ENCODE measurements at places on chromosomes 1 and 21.
A peak's percentile ranks its signal among the peaks of the same experiment; 100 is the strongest.

- no peak for DNase-seq
Observed at GRCh38 chr1:25879675-25880074, 4.2 kb upstream of the PAQR7 start.

DNA sequence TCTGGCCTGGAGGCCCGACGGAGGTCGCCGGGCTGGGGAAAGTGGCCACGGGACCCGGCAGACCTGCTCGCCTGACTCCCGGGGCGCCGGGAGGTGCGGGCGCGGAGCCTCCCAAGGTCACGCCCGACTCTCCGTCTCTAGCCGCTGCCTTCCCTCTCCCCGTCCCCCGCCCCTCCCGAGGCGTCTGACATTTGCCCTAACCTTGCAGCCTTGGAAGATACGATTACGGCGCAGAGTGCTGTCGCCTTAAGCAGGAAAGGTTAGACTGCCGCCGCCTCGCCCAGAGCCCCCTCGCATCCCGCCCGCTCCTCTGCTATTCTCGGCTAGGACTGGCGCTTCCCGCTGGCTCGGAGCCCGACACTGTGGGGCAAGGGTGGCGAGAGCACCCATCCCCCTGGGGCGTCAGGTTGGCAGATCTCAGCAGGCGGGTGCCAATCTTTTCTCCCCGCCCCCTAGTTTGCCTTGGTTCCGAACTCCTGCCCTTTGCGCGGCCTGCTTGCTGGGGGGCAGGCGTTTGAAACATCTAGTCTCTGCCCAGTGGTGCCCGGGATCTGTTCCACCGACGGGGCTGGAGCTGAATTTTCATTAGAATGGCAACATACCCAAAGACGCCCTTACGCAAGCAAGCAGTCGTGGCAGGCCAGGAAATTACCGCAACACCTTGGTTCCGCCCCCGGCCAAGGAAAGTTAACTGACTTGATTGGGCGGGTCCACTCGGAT, 835 bp downstream of the PGM1 start:
- peak; percentile 54 for DNase-seq

GRCh38 chr1:19202396-19202795, 7.7 kb downstream of the UBR4 start:
- no peak for DNase-seq

GRCh38 chr1:77118712-77119111, 100.5 kb downstream of the PIGK start:
- no peak for DNase-seq

DNA sequence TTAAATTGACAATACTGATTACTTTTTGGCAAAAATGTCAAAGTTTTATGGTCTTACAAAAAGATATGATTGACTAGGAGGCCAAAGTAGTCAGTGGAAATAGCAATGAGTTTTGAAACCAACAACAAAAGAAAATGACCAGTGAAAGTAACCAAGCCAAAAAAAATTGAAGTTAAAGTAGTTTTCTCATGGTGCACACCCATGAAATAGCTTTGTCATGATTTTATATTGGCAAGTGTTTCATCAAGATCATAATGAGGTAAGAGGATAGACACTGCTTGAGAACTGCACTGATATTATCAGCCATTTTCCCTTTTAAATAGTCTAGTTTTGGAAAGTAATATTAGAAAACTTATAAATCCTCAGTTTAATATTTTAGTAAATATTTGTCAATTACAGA, 206.2 kb upstream of the ADAMTS5 start:
- no peak for DNase-seq

DNA sequence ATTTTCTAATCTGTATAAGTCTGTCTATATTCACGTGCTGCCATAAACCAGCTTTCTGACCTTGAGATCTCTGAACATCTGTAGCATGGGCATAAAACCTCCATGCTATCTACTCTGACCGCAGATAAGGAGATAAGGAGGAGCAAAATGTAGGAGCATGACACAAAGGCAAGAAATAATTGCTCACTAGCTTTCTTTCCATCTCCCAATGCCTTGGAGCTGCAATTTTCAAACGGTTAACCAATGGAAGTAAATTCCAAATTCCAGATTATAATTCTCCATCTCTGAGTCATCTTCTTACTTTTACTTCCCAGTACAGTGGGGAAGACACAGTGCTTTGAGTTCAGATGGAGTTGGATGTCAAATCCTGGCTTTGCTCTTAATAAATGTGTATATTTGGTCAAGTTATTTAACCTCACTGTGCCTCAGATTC, 41.6 kb downstream of the CD58 start:
- no peak for DNase-seq

- no peak for DNase-seq
Observed at GRCh38 chr1:211035821-211036380, 98.0 kb downstream of the KCNH1 start.

GRCh38 chr1:41790351-41790750, 128.4 kb downstream of the HIVEP3 start:
- DNase-seq = no peak

DNA sequence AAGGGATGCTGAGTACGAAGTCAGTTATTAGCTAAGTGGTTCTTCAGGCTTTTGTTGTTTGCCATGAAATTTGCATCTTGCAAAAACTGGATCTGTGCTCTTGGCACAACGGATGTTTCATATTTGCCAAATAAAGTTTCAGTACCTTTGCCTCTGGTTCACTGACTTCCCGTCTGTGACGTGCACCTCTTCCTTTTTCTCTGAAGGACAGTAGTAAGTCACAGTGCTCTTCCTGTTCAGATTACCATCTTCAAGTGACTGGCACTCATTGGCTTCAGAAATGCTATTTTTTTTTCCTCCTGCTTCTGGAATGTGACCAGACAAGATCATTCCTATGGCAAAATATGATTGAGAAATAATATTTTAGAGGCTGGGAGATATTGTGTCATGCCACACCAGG, 75.9 kb upstream of the GREM2 start:
- DNase-seq = no peak

DNA sequence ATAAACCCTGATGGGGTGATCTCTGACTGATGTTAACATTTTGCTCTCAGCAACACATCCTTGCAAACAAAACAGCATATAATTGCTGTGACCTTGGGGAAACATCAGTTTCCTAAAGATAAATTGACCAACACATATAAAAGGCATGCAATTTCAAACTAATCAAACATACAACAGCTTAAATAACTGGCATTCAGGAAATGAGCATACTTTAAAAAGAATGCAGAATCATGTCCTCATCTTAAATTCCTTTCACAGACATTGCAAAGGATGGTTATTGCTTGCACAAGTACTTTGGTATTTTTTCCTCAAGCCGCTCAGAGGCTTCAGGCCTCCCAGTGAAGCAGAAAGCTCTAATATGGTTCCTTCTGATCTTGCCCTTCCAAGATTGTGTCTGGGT, 53.4 kb upstream of the RGS18 start:
- no peak for DNase-seq

- DNase-seq = no peak
Observed at GRCh38 chr1:211639475-211640300, 35.7 kb downstream of the NEK2 start.

GRCh38 chr1:37999430-38000232, 5.7 kb downstream of the FHL3 start:
- no peak for DNase-seq

DNA sequence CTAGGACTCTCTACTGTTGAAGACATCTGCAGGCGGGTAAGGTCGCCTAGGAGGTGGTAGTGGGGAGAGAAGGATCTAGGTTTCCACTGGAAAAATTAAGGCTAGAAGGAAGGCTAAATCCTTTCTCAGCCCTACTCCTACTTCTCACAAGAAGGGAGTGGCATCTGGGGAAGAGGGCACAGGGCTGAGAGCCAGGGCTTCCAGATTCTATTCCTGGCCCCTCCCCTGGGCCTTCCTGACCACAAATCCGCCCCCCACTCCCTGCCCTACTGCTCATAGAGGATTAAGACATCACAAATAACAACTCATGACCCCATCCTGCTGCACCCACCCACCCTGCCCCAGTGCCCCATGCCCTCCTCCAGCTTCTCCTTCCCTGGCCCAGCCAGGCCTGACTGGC, 2.5 kb downstream of the PHLDA3 start:
- no peak for DNase-seq

DNA sequence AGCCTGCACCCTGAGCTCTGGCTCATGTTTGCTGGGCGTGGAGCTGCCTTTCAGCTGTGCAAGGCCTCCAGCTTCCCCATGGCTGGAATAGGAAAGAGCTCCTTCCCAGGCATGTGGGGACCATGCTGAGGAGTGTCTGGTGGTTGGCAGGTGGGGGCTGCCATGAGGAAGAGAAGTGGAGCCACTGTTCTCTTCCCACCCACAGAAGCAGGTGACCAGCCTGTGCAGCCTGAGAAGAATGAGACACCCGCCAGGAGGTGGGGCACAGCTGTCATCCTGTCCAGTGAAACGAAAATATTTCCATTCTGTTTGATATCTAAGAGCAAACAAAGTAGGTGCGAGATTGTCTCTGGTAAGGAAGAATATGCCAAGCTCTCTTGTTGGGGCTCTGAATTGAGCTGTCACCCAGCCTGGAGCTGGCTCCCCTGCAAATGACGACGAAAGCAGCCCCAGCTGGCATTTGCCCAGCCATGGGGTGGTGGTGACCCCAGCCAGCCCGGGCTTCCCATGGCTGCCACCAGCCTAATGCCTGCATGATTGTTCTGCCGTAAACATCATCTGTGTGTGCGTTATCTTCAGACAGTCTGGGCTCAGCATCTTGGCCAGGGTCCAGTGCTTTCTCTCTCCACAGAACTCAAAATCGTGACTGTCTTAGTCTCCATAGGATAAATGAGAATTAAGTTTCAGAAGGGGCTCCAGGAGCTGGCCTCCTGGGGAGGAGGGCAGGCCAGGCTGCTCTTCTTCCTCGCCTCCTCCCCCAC, 429.8 kb upstream of the VAMP3 start:
- no peak for DNase-seq

GRCh38 chr1:2376261-2376741, 15.1 kb downstream of the MORN1 start:
- no peak for DNase-seq

GRCh38 chr1:61083013-61083806, 849 bp downstream of the NFIA start:
- peak; percentile 16 for DNase-seq

GRCh38 chr1:198520524-198521254, 19.8 kb downstream of the ATP6V1G3 start:
- no peak for DNase-seq

DNA sequence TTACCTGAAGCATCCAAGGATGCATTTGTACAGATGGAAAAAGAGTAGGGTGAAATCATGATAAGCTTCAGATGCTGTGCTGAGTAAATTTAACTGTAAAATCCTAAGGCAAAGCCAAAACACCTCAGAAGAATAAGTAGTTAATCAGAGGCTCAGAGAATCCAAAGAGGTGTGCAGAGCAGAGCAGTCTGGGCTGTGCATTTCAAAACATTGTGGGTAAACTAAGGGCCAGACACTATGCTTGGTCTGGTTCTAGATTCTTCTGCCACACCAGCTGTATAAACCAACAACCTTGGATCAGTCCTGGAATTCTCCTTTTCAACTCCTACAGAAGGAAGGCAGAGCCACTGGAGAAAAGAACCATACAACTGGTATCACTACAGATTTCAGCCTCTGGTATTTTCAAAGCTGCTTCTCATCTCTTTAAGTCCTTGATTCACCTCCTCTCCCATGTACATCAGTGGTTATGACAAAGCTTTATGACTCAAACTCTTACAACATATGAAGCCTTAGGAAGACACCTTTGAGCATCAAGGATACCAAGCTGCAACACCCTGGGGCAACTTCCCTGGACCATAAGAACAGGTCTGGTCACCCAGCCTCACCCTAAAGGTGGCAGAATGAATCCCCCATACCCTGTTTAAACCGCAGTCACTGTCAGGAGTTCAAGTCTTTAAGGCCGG, 11.6 kb upstream of the HIPK1 start:
- DNase-seq = no peak

DNA sequence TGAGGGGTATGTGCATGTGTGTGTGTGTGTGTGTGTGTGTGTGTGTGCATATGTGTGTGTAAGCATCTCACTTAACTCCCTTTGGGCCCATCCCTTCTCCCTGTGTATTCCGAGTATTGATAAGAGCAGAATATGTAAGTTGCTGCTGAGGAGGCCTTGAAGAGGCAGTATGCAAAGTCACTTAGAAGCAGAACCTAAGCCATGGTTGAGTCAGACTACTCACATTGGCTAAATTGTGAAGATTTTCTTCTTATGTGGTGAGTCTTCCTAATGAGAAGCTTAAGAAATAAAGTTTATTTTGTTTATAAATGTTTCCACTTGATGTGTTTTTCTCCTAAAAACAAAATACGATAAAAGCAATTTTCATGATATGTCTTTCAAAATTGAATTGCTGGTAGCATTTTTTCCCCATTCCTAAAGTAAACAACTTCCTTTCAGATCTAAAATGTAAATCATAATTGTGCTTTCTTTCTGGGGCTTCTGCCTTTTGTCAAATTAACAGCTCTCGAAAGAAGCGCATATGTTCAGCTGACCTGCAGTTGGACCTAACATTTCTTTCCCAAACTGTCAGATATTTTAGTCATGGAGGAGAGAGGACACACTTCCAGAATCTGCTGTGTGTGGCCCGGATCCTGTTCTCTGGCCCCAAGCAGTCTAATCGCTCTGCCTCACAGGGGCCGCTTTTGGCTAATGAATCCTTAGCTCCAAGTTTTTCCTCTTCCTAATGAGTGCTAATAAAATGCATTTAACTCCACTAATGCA, 284.0 kb downstream of the DUSP10 start:
- no peak for DNase-seq

- DNase-seq = no peak
Observed at GRCh38 chr1:246397046-246397445, 110.0 kb downstream of the SMYD3 start.

GRCh38 chr21:35616090-35616489, 444.2 kb downstream of the SETD4 start:
- DNase-seq = no peak

DNA sequence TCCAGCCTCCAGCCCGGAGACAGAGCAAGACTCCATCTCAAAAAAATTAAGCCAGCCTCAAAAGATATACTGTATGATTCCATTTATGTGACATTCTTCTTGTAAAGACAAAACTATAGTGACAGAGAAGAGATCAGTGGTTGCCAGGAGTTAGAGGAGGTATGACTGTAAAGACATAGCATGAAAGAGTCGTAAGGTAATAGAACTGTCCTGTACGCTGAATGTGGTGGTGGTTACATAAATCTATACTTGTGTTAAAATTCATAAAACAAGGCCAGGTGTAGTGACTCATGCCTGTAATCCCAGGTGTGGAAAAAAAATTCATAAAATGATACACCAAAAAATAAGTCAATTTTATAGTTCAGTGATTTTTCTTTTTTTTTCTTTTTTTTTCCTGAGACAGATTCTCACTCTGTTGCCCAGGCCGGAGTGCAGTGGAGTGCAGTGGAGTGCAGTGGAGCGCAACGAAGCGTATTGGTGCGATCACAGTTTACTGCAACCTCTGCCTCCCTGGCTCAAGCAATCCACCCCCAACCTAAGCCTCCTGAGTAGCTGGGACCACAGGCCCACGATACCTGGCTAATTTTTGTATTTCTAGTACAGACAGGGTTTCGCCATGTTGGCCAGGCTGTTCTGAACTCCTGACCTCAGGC, 84.9 kb upstream of the CXADR start:
- no peak for DNase-seq

DNA sequence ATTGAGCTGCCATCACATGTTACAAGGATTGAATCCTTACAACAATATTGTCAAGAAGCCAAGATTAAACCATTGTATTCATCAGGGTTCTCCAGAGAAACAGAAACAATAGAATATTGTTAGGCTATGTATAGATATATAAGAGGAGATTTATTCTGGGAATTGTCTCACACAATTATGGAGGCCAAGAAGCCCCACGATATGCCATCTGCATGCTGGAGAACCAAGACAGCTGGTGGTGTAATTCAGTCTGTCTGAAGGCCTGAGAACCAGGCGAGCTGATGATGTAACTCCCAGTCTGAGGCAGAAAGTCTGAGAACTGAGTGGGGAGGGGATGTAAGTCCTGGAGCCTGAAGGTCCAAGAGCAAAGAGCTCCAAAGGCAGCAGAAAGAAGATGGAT, 14.5 kb upstream of the TTF2 start:
- DNase-seq = no peak

- no peak for DNase-seq
Observed at GRCh38 chr1:206961668-206962067, 8.6 kb downstream of the FCAMR start.
